RPMI7951 (cell line): ENCODE measurements at places on chromosomes 4 and X. TPM values are rescaled to one million over a fixed set of nuclear protein-coding genes. Genes with fewer than 3 reads are reported as not detected.

POF1B gene
- total RNA-seq: not detected in 2 replicates

NAP1L3 gene
- total RNA-seq: 10.3 and 11.4 TPM in 2 replicates

DNA sequence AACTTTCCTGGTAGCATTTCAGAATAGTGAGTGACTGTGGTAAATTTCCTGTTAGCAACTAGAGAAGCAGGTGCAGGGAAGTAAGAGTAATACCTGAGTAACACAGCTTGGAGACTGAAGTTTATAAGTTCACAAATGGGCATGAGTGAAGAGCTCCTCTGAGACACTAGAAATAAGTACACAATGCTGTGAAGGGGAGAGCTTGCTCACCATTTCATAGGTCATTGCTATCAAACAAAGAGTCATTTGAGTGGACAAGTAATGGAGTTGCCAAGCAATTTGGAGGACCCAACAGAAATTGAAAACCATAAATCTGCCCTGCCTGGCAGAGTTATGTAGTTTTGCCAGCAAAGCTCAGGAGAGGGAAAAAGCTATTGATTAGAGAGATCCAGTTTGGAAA is 523.6 kb downstream of the TRAM1L1 start:
- no peak for DNase-seq

F8A2 gene
- not detected in 2 replicates for total RNA-seq

- DNase-seq: no peak
Observed at GRCh38 chrX:120857240-120857639, 18.4 kb downstream of the CT47B1 start.

DNA sequence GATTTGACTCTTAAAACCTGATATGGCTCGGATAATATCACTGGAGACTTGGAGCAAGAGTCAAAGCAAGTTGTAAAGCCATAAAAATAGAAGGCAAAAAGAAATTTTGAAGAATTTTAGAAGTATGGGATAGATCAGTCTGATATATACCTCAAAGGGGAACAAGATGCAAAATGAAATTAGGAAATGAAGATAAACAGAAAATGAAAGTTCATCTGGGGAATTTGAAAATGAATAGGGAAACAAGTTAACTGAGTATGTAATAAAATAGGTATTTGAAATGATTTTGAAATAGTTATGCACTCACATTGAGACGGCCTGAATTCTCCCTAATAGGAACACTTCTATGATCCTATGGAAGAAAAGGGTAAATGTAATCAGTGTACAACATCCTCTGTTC is 5.7 kb downstream of the CYP2U1 start:
- no peak for DNase-seq

CPZ gene
- 4.0 and 7.1 TPM in 2 replicates for total RNA-seq

ARSJ gene
- total RNA-seq: 7.1 and 10.5 TPM in 2 replicates

CT55 gene
- total RNA-seq: 0.39 TPM in 1 of 2 replicates, not detected in the other

FAM9C gene
- under 0.01 TPM in 1 of 2 replicates, not detected in the other for total RNA-seq

GRCh38 chr4:182608525-182608924 is 308.7 kb downstream of the DCTD start:
- DNase-seq: no peak

- no peak for DNase-seq
Observed at GRCh38 chr4:130074096-130074495, 978.1 kb downstream of the C4orf33 start.

LUZP4 gene
- total RNA-seq: 0.10 TPM in 1 of 2 replicates, not detected in the other

MSANTD1 gene
- 0.10 and 0.12 TPM in 2 replicates for total RNA-seq

GRCh38 chr4:38489924-38490639 is 173.9 kb upstream of the KLF3 start:
- DNase-seq: peak; percentile 45

GRCh38 chrX:119989905-119990555 is 46.5 kb upstream of the NKAP start:
- DNase-seq: no peak

GRCh38 chrX:51665981-51666380 is 16.6 kb downstream of the CENPVL2 start:
- DNase-seq: no peak

DNA sequence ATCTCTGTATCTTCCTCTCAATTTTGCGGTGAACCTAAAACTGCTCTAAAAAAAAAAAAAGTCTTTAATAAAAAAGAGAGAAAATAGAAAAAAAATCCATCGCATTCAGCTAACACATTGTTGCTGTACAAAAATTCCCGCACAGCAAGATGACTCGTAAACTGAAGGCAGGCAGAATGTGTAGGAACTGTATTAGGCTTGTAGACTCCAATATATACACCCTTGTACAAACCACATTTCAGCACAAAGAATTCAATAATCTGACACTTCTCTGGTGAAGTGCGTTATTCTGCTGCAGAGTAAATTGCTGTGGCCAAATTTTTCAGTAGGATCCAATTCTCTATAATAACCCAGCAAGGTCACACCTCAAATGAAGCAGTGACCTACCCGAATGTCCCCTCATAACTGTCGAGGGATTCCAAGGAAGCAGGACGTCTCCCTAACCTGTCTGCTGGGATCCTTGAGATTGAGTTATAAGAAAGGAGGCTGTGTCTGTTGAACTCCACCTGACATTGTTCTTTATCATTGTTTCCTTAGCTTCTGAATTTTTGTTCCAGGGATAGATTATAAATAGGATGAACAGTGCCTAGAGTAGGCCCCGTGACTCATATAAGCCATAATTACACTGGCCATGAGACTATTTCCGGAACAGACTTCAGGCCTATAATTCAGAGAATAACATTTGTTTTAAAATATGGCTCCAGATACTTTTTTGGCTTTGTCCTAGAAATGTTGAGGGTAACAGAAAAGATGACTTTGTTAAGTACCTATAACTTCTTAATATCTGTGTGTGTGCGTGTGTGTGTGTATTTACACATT is 348.3 kb downstream of the PCDH7 start:
- no peak for DNase-seq

DNA sequence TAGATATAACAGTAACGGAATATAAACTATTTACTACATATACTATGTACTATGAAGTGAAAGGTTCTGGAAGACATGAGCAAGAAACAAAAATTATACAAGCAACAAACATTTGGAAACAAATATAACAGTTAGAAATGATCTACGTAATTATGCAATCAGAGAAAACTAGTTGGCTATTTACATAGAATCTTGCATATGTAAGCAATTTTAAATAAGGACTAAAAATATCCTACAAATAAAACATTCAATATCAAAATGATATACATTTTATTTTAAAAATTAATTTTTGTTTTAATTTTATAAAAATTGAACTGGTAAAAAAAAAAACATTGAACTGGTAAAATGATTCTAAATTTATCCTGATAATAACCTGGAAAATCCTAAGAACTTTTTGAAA is 642.5 kb upstream of the PCDH10 start:
- DNase-seq: no peak

NAP1L5 gene
- 8.6 and 12.4 TPM in 2 replicates for total RNA-seq

GRCh38 chr4:1583051-1583785 is 100.9 kb downstream of the FAM53A start:
- DNase-seq: no peak

NPY5R gene
- total RNA-seq: not detected in 2 replicates

- peak; percentile 26 for DNase-seq
Observed at GRCh38 chr4:48570646-48571220, 80.7 kb downstream of the ZAR1 start.

GAGE1 gene
- 0.20 and 0.96 TPM in 2 replicates for total RNA-seq

DNA sequence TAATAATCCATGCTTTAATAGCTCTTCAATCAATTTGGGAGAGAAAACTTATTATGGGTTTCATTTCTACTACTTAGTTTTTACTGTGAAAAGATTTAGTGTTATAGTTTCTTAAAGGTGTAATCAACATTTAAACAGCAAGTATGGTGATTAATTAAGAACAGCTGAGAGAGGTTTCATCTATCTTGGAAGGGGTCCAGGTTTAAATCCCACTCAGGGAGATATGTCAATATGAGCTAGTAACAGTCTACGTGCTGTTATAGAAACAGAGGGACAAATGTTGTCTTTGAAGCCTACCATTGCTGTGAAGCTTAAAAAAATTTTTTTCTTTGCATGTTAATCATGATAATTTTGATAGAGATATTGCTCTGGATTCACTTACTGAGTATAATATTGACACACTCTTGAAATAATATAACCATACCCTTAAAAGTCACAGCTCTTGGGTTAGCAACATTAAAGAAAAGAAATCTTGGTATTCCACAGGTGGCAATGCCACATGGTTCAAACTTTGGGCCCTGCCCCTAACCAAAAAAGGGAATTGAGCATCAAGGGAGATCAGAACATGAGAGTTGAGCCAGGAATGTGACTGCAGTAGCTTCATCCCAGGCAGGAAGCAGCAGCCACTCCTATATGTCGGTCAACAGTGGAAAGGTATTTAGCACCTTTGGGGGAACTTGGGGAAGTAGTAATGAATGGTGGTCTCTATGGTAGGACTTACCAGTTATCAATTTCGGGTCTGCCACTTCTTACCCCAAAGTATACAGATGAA is 107.8 kb downstream of the ANK2 start:
- DNase-seq: no peak

MTHFD2L gene
- total RNA-seq: 11.9 and 12.1 TPM in 2 replicates

DNA sequence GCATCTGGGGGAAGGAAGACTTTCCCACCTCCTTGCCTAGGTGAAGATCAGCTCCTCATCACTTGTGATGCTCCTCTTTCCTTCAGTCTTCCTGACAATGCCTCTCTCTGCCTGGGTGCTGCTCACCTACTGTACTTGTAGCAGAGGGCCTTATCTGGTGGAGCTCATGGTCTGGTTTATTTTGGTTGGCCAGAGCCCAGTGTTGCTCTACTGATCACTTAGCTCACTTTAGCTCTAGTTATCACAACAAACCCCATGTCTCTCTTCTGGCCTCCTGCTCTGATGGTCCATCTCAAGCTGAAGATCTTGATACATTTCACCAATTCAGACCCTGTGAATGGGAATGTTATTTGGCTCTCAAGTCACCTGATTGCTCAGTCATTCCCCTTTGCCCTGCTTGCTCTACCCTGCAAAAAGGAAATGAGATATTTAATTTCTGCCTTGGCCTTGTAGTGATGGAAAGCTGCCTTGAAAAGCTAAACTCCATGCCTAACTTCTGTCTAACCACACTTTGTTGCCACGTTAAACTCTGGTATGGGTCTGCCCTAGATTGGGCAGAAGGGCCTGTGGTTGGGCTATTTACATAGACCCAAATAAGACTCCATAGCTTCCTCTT is 30.3 kb upstream of the ADH1C start:
- no peak for DNase-seq

GRCh38 chr4:6854098-6854744 is 55.4 kb upstream of the TBC1D14 start:
- no peak for DNase-seq

- no peak for DNase-seq
Observed at GRCh38 chr4:187108845-187109244, 385.2 kb upstream of the FAT1 start.

CDKL2 gene
- 2.1 and 2.9 TPM in 2 replicates for total RNA-seq

GRCh38 chrX:138669693-138670092 is 41.8 kb downstream of the FGF13 start:
- no peak for DNase-seq

GRCh38 chr4:148268835-148269234 is 173.4 kb downstream of the NR3C2 start:
- DNase-seq: no peak

DNA sequence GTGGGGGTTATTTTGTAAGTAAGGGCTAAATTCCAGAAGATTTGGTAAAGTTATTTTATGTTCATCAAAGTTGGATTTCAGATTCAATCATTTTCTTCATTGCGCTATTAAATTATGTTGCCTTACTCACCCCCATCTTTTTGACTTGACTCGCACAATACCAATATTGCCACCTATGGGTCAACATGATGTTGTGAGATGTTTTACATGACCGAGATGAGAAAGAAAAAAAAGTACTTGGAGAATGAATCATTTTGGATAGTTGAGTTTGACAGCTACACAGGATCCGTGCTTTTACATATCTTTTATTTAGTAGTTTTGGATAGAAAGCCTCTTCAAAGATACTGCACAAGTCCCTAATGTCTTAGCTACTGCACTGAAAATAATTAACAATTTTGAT is 224.2 kb upstream of the EMCN start:
- DNase-seq: peak; percentile 61

DNA sequence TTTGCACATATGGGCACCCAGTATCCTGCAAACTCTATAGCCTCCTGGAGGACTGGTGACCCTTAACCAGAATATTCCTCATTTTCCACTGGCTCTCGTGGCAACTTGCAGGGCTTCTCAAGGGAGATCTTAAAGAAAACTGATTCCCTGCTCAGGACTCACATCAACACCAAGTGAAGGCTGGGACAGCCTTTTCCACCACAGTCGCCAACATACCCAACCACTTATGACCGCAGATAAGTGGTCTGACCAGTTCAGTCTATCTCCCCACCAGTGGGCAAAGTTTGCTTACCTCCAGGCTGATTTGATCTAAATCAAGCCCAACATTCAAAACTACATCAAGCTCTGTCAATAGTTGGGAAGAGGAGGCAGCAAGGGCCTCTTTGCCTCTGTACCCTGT is 289.3 kb upstream of the GATB start:
- DNase-seq: no peak

DNA sequence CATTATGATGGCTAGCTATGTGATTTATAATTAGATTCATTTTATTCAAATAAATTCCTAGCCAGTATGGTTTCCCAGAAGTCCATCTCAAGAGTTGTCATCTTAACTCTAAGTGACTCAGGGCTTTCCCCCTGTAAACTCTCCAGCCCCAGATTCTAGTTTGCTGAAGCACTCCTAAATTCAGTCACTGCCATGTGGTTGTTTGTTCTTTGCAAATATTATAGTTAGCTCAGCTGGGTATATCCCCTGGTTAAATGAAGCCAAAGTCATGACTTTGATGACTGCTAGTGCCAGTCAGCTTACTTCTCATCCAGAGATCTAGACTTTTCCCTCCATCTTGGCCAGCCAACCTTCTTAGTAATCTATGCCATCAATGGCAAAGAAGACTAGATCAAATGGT is 126.0 kb downstream of the GRIA3 start:
- no peak for DNase-seq

- DNase-seq: no peak
Observed at GRCh38 chr4:7964459-7964858, 24.8 kb upstream of the AFAP1 start.

DNA sequence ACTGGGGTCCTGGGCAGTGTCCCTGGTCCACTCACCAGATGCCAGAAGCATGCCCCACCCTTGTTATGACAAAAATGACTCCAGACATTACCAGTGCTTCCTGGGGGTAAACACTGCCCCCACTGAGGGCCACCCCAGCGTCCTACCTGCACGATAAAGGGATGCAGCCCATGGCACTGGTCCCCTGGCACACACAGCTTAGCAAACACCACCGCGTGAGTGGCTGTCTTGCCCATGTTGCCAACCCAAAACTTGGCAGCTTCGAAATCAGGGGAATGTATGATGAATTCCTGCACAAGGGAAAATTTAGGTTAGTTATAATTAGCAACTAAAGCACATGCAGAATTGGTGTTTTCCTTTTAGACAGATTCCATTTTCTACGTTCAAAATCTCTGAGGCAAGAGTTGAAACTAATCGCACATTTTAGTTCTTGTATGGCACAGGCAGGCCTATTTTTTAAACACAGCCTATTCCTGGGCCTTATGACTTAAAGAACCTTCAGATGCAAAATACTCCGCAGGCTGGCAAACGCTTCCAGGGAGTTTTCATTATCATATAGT is 30.4 kb downstream of the ACOX3 start:
- no peak for DNase-seq

GRCh38 chr4:1216869-1217294 is 32.0 kb downstream of the CTBP1 start:
- DNase-seq: no peak

ENPEP gene
- under 0.01 TPM in 1 of 2 replicates, not detected in the other for total RNA-seq

- DNase-seq: no peak
Observed at GRCh38 chrX:28205905-28206304, 224.7 kb upstream of the DCAF8L1 start.

- no peak for DNase-seq
Observed at GRCh38 chr4:51858605-51859202, 15.8 kb downstream of the DCUN1D4 start.

IDH3G gene
- 67.7 and 69.4 TPM in 2 replicates for total RNA-seq
